ENCODE measurements at places on chromosomes 1 and 21. TPM values are rescaled to one million over a fixed set of nuclear protein-coding genes. Genes with fewer than 3 reads are reported as not detected.

PADI1 gene
- total RNA-seq, result 0.30 TPM

DNA sequence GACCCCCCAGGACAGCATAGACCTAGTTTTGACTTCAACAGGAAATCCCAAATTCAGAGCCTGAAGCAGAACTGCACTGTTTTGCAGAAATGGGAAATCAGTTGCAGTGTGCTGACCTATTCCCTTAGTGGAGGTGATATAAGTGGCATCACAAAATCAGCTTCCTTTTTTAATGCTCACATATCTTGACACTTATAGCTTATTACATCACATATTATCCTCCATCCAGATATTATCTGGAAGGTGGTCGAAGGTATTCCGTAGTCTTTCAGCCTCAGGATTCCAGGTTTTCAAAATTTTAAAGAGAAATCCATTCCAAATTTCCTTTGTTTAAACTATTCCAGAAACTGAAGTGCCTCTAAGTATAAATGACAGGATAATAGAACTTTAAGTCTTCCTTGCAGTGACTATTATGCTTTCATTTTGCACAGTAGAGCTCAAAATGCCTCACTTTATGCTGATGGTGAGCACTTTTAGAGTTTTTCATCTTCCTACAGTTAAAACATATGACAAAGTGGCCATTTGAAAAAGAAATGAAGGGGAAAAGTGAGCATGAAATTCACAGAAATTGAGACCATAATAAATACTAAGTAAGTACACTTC, 106.4 kb upstream of the DPYD start:
- DNase-seq, result no peak

DNA sequence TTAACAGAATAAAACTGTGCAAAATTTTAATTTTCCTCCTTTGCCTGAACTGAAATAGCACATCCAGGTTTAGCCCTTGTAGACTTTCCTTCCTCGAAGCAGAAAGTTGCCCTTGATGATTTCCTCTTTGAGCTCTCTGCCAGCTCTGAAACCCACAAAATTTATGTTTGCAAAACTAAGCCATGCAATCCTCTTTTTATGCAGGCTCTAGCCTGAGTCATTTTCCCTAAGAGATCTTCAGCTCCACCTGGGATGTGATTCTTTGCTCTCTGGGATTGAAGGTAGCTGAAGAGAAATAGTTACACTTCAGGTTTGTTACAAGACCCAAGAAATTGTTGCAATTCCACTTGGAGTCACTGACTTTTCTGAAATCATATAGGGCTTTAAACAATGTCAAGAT, 1.4 kb upstream of the F3 start:
- no peak for DNase-seq

- no peak for DNase-seq
Observed at GRCh38 chr1:39958403-39959200, 3.7 kb downstream of the MFSD2A start.

DNA sequence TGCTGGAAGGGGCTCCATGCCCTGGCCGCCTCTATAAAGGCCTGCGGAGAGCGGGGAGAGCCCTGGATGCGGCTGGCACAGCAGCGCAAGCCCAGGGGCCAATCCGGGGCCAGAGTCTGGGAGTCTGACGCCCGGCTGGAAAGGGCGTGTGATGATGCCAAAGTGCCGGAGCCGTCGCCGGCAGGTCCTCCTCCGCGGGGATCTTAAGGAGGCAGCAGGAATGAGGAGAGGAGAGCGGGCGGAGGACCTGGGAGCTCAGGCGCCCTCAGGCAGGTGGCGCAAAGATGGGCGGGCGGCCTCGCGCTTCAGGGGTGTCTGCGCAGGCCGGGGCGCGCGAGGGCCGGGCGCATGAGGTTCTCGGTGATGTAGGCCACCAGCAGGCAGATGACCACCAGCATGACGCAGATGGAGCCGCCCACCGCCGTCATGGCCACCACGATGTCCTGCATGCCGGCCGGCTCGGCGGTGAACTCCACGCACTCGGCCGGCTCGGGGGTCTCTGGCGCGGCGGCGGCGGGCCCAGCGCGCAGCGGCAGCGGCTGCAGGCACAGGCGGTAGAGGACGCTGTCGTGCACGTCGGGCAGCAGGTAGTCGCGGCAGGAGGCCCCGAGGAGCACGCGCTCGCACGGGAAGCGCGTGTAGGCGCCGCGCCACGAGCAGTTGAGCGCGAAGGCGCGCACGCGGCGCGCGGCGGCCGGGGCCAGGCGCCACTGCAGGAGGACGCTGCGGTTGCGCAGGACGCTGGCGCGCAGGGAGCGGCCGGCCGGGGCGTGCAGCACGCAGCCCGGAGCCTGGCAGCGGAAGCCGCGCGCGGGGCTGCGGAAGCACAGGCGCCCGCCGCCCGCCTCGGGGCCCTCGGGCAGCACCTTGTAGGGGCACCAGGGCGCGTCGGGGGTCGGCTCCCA, 653 bp downstream of the FNDC10 start:
- DNase-seq, result peak; percentile 82

GRCh38 chr1:2394220-2394619, 2.6 kb downstream of the RER1 start:
- no peak for DNase-seq

Measured in H1 (cell line).